ENCODE measurements at places on chromosomes 6 and 20.

GRCh38 chr6:154938221-154938580 is 56.9 kb upstream of the TIAM2 start:
- no peak for DNase-seq

DNA sequence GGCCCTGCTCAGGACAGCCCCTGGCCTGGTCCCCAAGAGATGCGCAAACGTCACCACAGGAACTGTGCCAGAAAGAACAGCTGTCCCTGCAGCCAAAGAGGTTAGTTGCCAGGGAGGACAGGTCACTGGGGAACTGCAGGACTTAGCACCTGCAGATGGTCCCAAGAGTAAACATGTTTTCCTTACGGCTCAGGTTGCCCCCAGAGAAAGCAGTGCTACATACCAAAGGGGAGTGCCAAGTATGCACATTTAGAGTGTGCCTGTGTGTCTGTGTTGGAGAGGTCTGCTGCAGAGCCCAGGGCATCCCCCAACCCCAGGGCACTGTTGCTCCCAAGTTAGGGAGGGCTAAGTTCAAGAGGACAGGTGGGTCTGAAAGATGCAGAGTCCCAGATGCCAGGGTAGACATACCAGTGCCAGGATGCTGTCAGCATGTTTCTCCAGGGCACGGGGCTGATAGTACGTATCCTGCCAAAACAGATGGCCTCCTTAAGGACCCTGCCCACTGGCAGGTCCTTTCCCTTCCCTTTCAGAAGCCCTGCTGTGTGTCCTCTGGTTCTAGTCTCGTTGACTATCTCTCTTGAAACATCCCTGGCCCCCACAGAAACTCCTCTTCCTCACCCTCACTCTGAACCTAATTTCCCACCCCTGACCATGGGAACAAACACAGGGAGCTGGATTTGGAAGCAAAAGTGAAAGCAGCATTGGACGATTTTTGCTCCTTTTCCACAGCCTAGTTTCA is 1.3 kb downstream of the ABHD16A start:
- DNase-seq = no peak

DNA sequence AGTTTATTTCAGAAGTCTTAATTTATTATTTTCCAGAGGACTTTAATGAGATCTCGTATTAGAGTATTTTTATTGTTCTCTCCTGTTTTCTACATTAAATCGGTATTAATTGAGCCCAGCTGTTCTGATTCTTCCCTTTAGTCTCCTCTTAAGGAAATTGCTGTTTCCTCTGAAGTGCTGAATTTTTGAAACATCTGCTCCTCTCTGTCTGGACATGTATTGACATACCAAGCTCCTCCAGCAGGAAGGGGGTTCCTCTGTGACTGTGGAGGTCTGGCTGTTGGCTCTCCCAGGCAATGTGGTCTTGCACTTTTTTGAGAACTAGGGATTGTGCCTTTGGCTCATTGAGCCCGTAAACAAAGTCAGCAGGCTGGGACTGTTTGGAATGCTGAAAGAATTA is 74.9 kb downstream of the MAP3K4 start:
- DNase-seq = no peak

GRCh38 chr6:50842446-50842845 is 23.8 kb downstream of the TFAP2B start:
- DNase-seq = no peak

DNA sequence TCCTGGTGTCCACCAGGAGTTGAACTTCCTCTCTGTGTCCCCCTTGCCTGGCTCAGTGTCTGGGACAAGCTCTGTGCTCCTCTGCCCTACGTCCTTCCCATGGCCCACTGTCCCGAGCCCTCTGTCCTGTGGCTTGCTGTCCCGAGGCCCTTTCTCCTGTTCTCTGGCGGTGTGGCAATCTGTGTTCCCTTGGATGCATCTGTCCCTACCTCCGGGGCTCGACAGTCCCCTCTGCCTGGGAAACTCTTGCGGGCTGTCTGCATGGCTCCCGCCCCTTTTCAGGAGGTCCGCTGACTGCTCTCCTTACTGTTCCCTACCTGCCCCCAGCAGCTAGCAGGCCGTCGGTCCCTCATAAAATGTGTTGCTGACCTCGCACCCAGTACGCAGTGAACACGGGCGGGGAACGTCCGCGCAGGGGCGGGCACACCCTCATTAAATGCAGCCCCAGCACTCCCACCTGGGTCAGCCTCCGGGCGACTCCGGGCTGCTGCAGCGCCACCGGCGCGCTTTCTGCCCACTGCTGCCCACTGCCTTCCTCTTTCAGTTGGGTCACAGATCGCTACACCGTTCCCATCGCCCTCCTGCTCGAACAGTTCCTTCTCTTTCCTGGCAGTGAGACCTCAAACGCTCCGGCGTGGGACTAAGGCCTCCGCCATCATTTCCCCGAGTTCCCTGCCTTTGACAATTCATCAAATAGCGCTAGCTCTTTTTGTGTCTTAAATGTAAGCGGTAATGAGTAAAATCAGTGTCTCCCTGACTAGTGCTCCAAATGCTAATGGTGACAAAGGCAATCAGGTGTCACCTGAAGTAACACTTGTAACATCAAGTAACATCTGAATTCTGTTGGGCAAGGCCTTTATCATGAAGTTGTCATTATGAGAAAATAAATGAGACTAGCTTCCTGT is 60.5 kb downstream of the RSPH3 start:
- DNase-seq = peak; percentile 38

DNA sequence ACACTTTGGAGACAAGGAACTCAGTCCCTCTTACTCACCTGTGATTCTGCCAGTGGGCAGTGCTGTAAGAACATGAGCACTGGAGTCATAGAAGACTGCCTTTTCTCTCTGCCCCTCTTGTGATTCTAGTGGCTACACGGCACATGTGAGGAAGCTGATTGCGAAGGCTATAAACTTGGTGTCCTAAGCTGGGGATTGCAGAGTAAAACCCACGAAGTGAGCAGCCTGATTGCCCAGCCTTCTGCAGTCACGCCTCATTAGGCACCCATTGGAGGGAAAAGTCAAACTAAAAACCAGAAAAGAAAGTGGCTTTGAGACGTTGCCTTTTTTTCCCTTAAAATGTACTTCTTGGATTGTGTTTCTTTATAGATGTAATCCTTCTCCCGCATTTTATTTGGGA is 748.4 kb upstream of the CHD6 start:
- no peak for DNase-seq

- no peak for DNase-seq
Measured at GRCh38 chr6:89385156-89385667, 26.9 kb downstream of the RRAGD start.

GRCh38 chr6:1201547-1202200 is 110.2 kb upstream of the FOXQ1 start:
- DNase-seq = no peak
